ENCODE measurements at places on chromosomes 11 and 22.

- no peak for DNase-seq
Measured at GRCh38 chr11:20963596-20963995, 294.2 kb downstream of the NELL1 start.

DNA sequence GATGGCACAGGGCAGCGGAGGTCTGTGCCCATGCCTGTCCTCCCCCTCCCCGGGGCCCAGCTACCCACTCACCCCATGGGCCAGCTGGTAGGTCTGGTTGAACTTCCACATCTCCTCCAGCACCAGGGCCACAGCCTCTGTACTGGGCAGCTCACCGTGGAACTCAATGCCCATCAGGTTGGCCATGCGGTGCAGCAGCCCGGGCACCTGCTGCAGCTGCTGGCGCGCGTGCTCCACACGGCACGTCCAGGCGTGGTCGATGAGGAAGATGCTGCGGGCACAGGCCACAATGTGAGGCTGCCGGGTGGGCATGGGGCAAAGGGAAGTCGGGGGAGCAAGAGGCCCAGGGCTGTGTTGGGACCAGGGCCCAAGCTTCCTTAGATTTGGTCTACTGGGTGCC is 6.3 kb downstream of the TTLL12 start:
- DNase-seq, result no peak

DNA sequence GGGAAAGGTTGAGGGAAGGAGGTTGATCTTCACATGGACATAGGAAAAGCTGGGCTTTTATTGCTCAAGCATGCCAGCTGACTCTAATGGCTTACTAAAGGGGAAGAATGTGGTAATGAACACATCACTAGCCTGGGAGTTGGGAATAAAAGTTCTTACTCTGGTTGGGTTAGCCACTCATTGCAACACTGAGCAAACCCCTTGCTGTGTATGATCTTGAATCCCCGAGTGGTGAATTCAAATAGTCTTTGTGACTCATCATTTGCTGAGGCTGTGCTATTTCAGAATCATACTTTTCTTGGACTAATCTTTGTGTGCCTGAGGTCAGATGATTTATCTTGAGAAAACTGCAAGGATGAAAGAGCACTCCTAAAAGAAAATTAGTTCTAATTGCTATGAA is 304.1 kb upstream of the ANO5 start:
- no peak for DNase-seq

- DNase-seq, result no peak
Measured at GRCh38 chr11:12284316-12285050, 92.9 kb upstream of the PARVA start.

DNA sequence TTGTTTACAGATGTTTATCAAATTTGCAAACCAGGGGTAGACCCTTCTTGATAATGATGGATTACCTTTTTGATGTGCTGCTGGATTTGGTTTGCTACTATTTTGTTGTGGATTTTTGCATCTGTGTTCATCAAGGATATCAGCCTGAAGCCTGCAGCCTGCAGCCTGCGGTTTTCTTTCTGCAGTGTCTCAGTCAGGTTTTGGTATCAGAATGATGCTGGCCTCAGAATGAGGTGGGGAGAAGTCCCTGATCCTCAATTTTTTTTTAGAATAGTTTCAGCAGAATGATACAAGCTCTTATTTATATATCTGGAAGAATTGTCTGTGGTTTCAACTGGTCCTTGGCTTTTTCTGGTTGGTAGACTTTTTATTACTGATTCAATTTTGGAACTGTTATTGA is 19.7 kb upstream of the RAB38 start:
- no peak for DNase-seq

Data from NCI-H774 (cell line).